ENCODE measurements at places on chromosomes 16 and 17.
A peak's percentile ranks its signal among the peaks of the same experiment; 100 is the strongest.

DNA sequence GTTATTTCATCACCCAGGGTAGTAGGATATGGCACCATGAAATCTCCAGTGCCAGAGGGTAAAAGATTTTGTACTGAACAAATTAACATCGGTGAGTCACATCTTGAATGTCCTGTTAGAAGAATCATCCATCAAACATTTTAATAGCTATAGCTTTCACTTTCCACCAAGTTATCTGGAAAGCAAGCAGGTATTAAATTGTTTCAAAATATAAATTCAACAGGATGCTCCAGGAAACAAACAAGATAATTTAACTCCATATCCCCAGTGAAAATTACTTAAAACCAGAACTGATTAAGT, 2.4 kb downstream of the VEZF1 start:
- peak; percentile 73 for DNase-seq

- DNase-seq: no peak
These were observed 24.9 kb downstream of the CDRT15 start for GRCh38 chr17:14211801-14212200.

DNA sequence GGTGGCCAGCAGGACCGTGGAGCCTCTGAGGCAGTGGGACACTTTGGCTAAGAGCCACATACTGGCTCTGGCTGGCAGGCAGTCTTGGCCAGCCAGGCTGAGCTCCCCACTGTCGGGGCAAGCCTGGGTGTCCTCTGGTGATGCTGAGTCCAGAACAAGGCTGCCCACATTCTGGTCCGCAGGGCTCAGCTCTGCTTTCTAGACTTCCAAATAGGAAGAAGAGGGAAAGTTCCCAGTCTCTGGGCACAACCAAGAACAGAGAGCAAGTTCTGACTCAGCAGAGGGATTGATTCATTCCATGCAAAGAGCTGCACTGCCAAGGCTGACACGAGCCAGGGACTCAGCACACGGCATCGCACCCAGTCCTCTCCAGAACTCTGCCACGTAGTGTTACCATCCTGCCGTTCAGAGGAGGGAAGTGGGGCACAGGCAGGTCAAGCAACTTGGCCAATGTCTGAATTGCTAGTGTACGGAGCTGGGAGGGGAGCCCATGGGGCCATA, 58.9 kb downstream of the NOS2 start:
- peak; percentile 31 for DNase-seq

DNA sequence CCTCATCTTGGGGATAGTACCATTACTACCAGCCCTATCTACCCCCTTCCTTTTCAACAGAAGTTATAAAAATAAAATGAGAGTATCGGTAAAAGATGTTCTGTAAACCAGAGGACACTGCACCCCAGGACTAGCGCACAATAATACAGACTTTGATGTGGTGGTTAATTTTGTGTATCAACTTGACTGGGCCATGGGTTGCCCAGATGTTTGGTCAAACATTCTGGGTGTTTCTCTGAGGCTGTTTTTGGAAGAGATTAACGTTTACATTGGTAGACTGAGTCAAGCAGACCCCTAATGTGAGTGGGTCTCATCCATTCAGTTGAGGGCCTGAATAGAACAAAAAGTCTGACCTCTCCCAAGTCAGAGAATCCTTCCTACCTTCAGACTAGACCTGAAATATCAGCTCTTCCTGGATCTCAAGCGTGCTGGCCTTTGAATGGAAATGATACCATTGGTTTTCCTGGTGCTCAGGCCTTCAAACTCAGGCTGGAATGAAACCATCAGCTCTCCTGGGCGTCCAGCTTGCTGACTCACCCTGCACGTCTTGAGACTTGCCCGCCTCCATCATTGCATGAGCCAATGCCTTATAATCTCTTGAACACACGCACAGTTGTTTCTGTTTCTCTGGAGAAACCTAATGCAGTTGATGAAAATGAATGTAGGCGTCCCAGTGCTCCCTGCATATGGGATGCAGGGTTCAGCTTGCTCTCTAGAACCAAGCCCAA, 10.1 kb downstream of the MRM1 start:
- DNase-seq: peak; percentile 35

- DNase-seq: no peak
These were observed 60.6 kb upstream of the CMIP start for GRCh38 chr16:81384006-81384405.

DNA sequence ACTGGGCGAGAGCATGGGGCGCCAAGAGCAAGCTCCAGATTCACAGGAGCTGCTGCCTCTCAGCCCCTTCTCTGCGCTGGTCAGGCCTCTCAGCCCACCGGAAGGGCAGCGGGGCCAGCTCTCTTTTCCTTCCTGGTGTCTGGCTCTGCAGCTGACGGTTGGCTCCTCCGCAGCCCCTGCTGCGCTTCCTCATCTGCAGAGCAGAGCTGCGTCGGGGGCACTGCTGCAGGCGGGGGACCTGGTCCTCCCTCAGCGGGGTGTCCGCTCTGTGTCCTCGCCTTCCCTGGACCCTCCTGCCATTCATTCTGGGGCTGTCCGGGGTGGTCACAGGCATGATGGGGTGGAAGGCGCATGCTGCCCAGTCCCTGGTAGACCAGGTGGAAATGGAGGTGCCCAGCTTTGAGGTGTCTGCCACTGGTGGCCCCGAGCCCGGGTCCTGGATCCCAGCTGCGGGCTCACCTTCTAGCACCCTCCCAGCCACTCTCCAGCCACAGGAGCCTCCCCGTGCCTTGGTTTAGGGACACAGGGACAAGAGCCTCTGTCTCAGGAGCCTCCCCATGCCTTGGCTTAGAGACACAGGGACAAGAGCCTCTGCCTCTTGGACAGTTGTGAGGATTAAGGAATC, 84.8 kb downstream of the IRF8 start:
- DNase-seq: no peak

- DNase-seq: peak; percentile 84
These were observed 32.4 kb downstream of the HAPSTR1 start for GRCh38 chr16:9123871-9124270.

GRCh38 chr16:70250748-70251628, 752 bp downstream of the EXOSC6 start:
- DNase-seq: peak; percentile 61

- DNase-seq: no peak
These were observed 3.1 kb upstream of the KRTAP3-2 start for GRCh38 chr17:41002814-41003213.

DNA sequence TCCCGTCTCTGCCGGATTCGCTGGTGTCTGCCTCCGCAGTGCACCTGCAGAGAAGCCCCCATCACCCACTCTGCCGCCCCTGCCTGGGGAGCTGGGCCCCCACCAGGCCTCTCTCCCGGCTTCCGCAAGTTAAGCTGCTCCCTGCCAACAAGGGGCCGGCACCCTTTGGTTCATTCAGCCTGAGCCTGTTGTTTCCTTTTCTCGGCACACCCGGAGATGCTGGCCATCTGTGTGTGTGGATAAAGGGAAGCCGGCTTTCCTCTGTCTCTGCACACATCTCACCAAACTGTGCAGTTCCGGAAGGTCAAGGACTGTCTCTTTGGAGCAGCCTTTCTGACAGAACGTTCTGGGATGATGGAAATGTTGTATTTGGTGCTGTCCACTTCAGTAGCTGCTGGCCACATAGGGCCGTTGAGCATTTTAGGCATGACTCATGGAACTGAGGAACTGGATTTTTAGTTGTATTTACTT, 6.8 kb downstream of the MAPK8IP3 start:
- peak; percentile 18 for DNase-seq

- DNase-seq: no peak
These were observed 256.4 kb downstream of the CDH13 start for GRCh38 chr16:82882982-82883835.

All from kidney tubule cell (primary cell).